ENCODE measurements at places on chromosomes 6 and 20. TPM values are rescaled to one million over a fixed set of nuclear protein-coding genes. Genes with fewer than 3 reads are reported as not detected.

PNLDC1 gene
- total RNA-seq: 2.9 TPM

CST7 gene
- 0.95 TPM for total RNA-seq

PTGIS gene
- 34.2 TPM for total RNA-seq

MYBL2 gene
- 1.6 TPM for total RNA-seq

DNA sequence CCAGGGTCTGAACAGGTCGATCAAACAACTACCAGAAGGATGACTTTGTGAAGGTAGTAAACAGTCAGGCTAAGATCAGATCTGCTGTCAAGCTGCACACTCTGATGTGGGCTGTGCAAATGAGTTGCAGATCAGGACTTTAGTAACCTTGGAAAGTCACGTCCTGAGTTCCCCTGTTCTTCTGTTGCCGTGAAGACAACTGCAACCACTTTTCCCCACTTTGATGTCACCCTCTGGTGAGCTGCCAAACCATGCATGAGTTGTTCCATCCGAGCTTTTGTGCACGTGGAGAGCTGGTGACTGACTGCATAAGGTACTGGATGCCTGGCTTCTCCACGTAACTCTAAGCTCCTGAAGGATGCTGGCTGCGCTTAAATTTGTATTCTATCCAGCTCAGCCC lies 111.0 kb downstream of the CD83 start:
- no peak overlapping the region for H3K27ac ChIP-seq
- H3K4me3 ChIP-seq: no peak overlapping the region
- H3K36me3 ChIP-seq: no peaks in the 10 kb centered on the region
- DNase-seq: no peak

DNA sequence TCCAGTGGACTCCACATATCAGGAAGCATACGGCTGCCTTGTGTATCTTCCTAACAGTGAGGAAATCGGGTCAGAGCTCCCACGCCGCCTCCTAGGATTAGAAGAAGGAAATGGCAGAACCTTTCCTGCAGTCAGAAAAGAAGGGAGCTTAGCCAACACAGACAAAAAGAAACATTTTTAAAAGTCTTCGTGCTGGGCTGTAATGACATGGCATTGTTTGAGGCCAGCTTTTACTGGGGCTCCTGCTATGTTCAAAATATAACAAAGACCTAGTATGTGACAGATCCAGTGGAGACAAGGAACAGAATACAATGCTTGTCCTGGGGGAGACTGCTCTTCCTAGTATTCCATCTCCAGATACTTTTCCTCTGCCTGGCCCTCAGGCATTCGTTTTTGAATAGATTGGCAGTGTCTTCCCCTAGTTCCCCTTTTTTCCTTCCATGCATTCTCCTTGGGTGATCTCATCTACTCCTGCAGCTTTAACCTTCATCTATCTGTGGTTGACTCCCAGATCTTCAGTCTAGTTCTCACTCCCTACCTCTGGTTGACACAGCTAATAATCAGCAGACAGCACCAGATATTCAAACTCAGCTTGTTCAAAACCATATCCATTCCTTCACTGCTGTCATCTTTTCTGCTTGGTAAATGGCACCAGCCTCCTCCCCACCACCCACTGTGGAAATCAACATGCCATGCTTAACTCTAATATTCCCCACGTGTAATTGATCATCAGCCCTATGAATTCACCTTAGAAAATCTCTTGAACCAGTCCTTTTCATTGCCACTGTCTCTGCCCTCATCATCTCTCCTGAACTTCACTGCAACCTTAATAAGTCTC lies 94.5 kb upstream of the VSTM2L start:
- H3K4me1 ChIP-seq: peaks cover 27% of the 10 kb centered on the region
- H3K36me3 ChIP-seq: no peaks in the 10 kb centered on the region
- no peak overlapping the region for H3K4me3 ChIP-seq
- H3K27ac ChIP-seq: no peak overlapping the region

- no peaks in the 10 kb centered on the region for H3K4me1 ChIP-seq
- no peak overlapping the region for H3K4me3 ChIP-seq
- H3K36me3 ChIP-seq: no peaks in the 10 kb centered on the region
- H3K27me3 ChIP-seq: no peaks in the 10 kb centered on the region
- DNase-seq: no peak
Measured at GRCh38 chr6:74733830-74734620, 471.8 kb downstream of the COL12A1 start.

- no peaks in the 10 kb centered on the region for H3K36me3 ChIP-seq
- no peaks in the 10 kb centered on the region for H3K27me3 ChIP-seq
- no peak overlapping the region for H3K4me3 ChIP-seq
Measured at GRCh38 chr6:125544819-125545218, 204.6 kb upstream of the HEY2 start.

DNA sequence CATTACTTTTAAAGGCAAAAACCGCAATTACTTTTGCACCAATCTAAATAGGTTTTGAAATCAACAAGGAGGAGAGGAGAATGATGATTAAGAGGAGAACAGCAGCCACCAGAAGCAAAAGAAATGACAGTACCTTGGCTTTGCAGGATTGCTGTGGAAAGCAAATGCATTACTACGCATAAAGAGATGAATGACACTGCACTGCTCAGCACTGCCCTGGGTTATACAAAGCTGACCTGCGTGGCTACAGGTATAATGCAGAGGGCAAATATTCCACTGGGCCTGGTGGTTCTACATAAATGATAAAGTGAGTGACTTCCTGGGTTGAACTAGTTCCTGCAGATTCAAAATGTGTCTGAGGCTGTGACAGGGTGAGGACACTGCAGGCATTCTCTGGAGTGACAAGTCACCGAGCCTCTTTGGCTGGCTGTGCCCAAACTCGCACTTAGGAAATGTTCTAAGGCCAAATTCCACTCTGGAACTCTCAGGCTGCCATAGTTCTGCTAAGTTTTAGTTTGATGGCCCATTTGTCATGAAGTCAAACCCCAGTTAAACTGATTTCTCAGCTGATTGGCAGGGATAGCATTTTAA lies 78.6 kb downstream of the INSM1 start:
- DNase-seq: no peak
- H3K27ac ChIP-seq: no peak overlapping the region
- no peaks in the 10 kb centered on the region for H3K4me1 ChIP-seq
- no peaks in the 10 kb centered on the region for H3K27me3 ChIP-seq
- H3K36me3 ChIP-seq: no peaks in the 10 kb centered on the region

DNA sequence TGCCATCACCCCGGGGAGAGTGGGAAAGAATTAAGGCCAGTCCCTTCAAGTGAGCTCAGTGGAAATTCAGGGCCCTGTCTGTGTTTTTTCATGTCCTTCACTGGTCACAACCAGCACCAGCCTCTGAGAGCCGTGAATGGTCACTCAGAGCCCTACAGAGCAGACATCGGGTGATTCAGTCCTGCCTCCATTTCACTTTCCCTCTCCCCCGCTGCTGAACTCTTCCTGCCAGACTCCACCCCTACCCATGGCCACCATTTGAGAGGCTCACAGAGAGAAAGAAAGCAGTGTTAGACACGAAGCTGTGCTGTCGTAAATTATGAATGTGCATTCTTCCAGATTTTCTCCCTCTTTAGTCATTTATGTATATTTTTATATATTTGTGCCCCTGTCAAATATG lies 5.4 kb downstream of the R3HDML start:
- peak; percentile 41 for DNase-seq
- H3K4me3 ChIP-seq: no peak overlapping the region
- H3K27me3 ChIP-seq: no peaks in the 10 kb centered on the region
- H3K4me1 ChIP-seq: no peaks in the 10 kb centered on the region

DNA sequence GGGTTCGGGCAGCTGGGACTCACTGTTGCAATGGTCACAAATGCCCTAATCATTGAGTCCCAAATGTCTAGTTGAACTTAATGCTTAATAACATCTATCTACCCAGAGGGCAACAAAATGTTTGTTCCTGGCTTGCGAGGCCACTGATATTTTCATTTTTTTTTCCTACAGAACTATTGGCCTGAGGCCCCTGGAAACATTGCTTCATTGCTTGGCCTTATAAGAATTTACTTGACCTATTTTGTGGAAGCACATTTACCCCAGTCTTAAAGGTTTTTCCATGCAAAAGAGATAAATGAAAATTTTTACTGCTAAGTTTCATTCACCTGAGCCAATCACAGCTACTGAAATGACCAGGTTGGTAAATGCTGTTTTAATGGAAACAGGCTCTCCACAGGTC lies 133.1 kb upstream of the RIPOR2 start:
- no peak for DNase-seq
- H3K4me3 ChIP-seq: no peak overlapping the region
- no peak overlapping the region for H3K27ac ChIP-seq
- H3K27me3 ChIP-seq: no peaks in the 10 kb centered on the region
- H3K4me1 ChIP-seq: no peaks in the 10 kb centered on the region

GRCh38 chr6:111750753-111751673 lies 122.2 kb downstream of the FYN start:
- H3K36me3 ChIP-seq: no peaks in the 10 kb centered on the region
- no peaks in the 10 kb centered on the region for H3K27me3 ChIP-seq
- DNase-seq: no peak
- no peaks in the 10 kb centered on the region for H3K4me1 ChIP-seq
- no peak overlapping the region for H3K27ac ChIP-seq

GRCh38 chr20:48877304-48877703 lies 44.2 kb upstream of the ARFGEF2 start:
- no peaks in the 10 kb centered on the region for H3K27me3 ChIP-seq
- no peak for DNase-seq
- H3K36me3 ChIP-seq: no peaks in the 10 kb centered on the region
- no peaks in the 10 kb centered on the region for H3K4me1 ChIP-seq
- H3K27ac ChIP-seq: no peak overlapping the region
- no peak overlapping the region for H3K4me3 ChIP-seq

GRCh38 chr20:50776122-50776817 lies 18.6 kb upstream of the BCAS4 start:
- no peaks in the 10 kb centered on the region for H3K27me3 ChIP-seq
- peak; percentile 10 for DNase-seq
- H3K36me3 ChIP-seq: no peaks in the 10 kb centered on the region
- no peaks in the 10 kb centered on the region for H3K4me1 ChIP-seq
- H3K27ac ChIP-seq: no peak overlapping the region
- no peak overlapping the region for H3K4me3 ChIP-seq

DNA sequence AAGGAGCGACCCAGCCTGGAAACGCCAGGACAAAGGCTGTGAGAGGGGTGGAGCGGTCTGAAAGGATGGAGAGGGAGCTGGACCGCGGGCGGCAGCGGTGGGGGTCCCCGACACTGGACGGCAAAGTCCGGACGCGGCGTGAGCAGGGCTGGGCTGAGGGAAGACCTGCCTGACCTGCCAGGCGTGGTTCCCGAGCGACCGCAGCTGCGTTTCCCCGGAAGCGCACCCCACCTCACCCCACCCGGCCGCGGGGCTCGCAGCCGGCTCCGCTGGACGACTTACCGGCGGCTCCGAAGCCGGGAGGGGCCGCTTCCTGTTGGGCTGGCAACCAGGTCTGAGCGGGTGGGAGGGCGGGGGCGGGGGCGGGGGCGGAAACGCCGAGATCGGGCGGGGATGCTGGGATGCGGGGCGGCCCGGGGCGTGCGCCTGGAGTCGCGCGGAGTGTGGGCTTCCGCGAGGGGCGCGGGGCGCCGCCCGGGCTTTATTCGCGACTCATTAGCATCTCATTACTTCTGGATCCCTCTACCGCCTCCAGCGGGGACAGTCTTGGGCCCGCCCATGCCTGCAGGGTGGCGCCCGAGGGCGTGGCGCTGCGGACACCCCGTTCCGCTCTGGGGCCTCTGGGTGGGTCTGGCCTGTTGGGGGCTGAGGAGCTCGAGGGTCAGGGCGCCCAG lies at the start of gene MICAL1:
TSS of gene MICAL1 (minus strand) at position 336 of the 674 bp plus-strand sequence. CDS start 1,576 bp downstream, outside the sequence.
- no peaks in the 10 kb centered on the region for H3K36me3 ChIP-seq
- DNase-seq: no peak
- H3K4me3 ChIP-seq: peak within 1 kb of the TSS; percentile 39
- H3K4me1 ChIP-seq: peaks cover 34% of the 10 kb centered on the region

- no peaks in the 10 kb centered on the region for H3K36me3 ChIP-seq
- no peaks in the 10 kb centered on the region for H3K27me3 ChIP-seq
- H3K4me1 ChIP-seq: no peaks in the 10 kb centered on the region
- no peak for DNase-seq
Measured at GRCh38 chr20:47862574-47863240, 77.4 kb upstream of the SULF2 start.

DNA sequence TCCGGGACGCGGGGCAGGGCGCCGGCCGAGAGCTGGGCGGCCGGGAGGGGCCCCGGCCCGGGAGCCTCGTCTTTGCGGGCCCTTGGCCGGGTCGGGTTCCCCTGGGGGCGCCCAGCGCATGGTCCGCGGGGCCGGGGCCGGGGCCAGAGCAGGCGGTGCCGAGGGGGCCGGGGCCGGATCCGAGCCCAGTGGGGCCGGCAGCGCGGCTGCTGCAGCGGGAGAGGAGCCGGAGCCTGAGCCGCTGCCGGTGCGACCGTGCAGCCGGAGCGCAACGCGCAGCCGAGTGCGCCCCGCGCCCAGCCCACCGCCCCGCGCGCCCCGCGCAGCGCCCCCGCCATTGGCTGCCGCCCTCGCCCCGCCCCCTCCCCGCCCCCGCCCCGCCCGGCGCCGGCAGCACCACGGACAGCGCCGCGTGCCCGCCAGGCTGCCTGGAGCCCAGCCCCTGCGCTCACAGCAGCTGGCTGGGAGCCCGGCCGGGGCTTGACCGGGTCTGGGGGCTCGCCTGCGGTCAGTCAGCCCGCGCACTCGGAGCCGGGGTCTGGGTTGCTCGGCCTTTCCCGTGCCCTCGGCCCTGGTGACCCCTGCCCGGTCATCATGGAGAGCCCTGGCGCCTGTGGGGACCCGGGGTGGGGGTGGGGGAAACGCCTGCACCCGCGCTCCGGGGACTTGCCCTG lies at the start of gene HRH3:
TSS of gene HRH3 (minus strand) at position 287 of the 674 bp plus-strand sequence. CDS start 308 bp downstream, outside the sequence.
- no peak within 1 kb of the TSS for H3K27ac ChIP-seq
- H3K4me3 ChIP-seq: peak within 1 kb of the TSS; percentile 45
- H3K27me3 ChIP-seq: peaks cover 29% of the 10 kb centered on the region
- peak; percentile 61 for DNase-seq
- peaks cover 13% of the 10 kb centered on the region for H3K4me1 ChIP-seq

DNA sequence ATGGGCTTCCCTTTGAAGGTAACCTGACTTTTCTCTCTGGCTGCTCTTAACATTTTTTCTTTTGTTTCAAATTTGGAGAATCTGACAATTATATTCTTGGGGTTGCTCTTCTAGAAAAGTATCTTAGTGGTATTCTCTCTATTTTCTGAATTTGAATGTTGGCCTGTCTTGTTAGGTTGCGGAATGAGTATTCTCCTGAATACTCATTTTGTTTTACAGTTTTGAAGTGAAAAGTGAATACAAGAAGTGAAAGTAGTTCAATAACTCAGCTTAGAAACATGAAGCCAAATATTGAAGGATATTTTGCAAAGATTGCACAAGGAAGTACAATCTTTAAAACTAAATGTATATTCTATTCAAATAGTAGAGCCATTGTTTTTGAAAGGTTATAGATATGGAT lies 120.2 kb upstream of the MAP3K4 start:
- H3K27me3 ChIP-seq: no peaks in the 10 kb centered on the region
- H3K4me3 ChIP-seq: no peak overlapping the region
- H3K36me3 ChIP-seq: no peaks in the 10 kb centered on the region
- no peak overlapping the region for H3K27ac ChIP-seq

DNA sequence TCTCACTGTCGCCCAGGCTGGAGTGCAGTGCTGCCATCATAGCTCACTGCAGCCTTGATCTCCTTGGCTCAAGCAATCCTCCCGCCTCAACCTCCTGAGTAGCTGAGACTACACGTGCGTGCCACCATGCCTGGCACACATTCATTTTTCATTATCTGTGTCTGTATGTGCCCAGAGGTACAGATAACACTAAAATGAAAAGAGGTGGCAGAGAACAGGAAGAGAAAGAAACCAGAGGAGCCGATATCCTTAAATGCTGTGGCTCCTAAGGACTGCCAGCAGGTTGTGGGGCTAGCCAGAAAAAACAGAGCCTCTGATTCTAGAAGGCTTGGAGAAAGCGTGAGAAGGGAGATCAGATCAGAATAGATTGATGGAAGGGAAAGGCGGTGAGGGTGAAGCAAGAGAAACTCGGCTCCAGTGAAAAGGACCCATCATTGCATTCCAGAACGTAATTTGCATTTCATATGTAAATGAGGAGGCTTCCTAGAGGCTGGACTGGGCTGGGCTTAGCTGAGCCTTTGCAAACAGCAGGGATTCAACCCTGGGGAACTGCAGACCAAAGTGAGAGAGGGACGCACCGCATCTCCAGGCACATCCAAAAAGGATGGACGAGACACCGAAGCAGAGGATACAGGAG lies 64.2 kb downstream of the GCNT2 start:
- peaks cover 5% of the 10 kb centered on the region for H3K27me3 ChIP-seq
- H3K27ac ChIP-seq: no peak overlapping the region
